ENCODE measurements at places on chromosomes 5 and 9.
A peak's percentile ranks its signal among the peaks of the same experiment; 100 is the strongest.

DNA sequence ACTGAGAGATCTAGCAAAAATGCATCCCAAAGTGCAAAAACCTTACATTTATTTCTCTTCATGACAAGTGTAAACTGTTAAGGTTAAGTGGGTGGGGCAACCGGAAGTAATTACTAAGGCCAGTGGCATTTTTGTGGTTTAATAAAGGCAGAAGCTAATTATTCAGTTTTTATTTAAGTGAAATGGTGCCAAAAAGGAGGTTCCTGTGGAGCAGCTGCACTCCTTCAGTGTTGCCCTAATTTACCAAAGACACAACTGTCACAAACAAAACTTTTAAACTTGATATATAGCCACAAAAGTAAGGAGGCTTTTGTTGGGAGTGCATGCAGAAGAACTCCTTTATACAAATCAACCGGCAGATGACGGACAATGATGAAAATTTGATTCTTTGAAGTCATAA lies 81.6 kb downstream of the NDUFS4 start:
- DNase-seq = no peak

DNA sequence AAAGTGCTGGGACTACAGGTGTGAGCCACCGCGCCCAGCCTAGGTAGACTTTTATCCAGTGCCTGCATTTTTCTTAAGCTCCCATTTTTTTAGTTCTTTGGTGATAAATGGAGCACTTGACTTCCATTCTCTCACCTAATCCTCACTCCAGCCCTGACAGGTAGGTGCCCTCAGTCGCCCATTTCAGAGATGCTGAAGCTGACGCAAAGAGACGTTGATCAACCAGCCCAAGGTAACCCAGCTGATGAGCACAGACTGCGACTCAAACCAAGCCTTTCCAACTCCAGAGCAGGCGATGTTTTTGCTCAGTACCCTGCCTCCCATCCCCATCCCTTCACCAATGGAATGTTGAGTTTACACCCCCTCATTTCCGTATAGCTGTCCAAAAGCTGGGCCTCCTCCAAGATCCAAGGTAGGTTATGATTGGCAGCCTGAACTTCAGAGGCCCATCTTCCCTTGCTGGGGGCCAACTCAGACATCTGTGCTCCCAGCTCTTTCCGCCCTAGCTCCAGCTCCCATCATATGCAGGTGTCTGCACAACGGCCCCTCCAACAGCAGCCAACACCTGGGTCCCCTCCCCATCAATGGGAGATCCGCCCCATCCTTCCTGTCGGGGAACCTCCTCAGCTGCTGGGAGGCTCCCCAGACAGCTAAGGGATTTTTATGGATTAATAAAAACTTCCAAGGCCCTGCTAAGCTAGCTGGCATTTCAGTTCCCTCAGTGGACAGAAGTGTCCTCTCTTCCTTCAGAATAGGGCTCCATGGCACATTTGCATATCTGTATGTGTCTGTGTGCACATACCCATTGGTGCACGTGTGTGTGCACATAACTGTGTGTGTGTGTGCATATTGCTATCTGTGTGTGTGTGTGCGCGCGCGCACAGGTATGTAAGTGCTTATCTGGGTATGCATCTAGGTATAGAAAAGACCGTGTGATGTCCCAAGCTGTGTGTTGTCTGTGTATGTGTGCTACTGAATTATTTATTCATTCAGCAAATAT lies 39.3 kb upstream of the VDAC1 start:
- no peak for DNase-seq

GRCh38 chr5:51159606-51160005 lies 223.6 kb upstream of the ISL1 start:
- no peak for DNase-seq

DNA sequence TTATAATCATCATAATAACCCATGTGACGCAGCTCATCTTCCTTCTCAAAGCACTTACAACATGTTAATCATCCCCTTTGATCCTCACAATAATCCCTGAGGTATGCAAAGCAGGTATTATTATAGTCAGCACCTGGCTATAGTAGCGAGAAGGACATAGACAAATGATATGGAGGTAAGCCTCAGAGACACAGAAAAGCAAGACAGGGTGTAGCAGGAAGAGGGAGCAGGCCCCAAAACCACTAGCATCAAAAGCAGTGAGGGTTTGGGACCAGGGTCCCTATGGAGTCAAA lies 139.2 kb upstream of the SLC30A5 start:
- no peak for DNase-seq

- peak; percentile 47 for DNase-seq
These were observed 267.7 kb downstream of the ADAMTS6 start for GRCh38 chr5:65213921-65214525.

DNA sequence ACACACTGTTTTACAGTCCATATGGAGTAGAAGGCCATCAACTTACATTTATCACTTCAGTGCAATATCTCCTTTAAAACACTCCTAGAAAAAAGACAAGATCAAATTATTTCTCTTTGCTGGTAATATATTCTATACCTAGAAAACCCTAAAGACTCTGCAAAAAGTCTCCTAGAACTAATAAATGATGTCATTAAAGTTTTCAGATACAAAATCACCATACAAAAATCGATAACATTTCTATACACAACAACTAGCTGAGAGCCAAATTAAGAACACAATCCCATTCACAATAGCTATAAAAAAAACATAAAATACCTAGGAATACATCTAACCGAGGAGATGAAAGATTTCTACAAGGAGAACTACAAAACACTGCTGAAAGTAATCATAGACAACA lies 300.3 kb downstream of the CETN3 start:
- DNase-seq = no peak

DNA sequence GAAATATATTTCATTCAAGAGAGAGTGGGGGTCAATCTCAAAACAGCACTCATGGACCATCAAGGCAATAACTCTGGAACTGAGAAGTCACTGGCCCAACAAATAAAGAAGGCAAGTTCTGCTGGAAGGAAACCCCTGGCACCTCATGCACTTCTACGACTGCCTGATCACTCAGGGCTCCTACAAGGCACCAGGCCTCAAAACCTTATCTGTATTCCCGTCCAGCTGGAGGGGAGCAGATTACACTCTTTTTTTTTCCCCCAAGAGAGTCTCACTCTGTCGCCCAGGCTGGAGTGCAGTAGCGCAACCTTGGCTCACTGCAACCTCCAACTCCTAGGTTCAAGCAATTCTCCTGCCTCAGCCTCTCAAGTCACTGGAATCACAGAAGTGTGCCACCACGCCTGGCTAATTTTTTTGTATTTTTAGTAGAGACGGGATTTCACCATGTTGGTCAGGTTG lies 49.9 kb downstream of the P4HA2 start:
- DNase-seq = no peak

GRCh38 chr9:89386797-89387196 lies 68.5 kb downstream of the SECISBP2 start:
- DNase-seq = no peak

- peak; percentile 72 for DNase-seq
These were observed 36.8 kb upstream of the NEK6 start for GRCh38 chr9:124220946-124221451.

- no peak for DNase-seq
These were observed 32.7 kb downstream of the MORN5 start for GRCh38 chr9:122192261-122192875.

- DNase-seq = no peak
These were observed 145.3 kb downstream of the HINT1 start for GRCh38 chr5:131019601-131020315.

GRCh38 chr5:115329475-115329874 lies 33.0 kb upstream of the CCDC112 start:
- no peak for DNase-seq

DNA sequence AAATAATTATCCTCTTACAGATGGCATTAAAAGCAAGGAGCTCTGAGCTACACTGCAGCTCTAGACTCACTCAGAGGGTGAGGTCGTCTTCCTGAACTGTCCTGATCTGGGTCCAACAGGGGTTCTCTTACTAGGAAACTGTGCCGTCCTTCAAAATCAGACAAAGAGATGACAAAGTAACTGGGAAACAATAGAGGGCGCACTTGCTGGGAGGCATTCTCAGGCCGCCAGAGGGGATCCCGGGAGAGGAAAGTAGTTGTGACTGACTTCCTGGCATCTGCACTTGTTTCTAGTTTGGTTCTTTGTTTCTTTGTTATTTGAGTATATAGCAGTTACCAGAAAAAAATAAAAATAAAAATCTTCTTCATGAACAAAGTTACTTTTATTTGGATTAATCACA lies 142.9 kb upstream of the MSX2 start:
- DNase-seq = peak; percentile 47

DNA sequence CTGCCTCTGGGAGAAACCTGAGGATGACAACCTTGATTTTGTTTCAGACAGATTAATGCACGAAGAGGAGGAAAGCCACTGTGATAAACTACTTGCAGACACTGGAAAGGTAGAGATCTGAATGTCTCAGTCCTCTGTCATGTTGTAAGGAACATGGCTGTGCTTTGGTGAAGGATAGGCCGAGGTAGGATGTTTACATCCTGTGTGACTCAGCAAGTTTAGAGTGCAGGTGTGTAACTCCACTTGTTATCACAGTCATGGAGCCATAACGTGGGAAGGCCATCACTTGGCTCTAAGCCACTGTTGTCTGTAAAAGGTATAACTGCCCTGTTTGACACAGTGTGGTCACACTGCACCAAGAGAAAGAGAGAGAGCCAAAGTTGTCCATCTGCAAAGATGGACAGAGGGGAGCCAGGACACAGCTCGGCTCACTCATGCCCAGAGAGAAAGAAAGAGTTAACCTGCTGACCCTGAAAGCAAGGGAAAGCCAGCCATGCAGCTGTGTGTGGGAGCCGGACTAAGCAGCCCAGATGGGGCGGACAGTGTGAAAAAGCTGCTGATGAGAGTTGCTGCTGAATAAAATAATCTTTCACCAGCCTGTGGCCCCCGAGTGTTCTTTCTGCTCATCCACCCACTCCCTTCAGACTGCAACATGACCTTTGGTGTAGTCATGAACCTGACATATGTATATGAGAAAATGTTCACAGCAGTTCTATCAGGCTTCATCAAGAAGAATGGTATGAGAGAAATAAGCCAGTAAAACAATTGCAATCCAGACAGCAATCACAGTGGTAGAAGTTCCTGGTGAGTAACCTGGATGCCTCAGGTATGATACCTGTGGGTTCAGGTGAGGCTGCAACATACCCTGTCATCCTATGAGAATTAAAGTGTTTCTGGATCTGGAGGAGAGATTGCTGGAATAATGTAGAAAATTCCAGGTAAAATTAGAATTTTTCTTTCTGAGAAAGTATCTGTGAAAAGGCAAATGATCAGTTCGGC lies 115.9 kb downstream of the TARS1 start:
- DNase-seq = peak; percentile 20

GRCh38 chr9:13382595-13382994 lies 103.1 kb upstream of the MPDZ start:
- no peak for DNase-seq

DNA sequence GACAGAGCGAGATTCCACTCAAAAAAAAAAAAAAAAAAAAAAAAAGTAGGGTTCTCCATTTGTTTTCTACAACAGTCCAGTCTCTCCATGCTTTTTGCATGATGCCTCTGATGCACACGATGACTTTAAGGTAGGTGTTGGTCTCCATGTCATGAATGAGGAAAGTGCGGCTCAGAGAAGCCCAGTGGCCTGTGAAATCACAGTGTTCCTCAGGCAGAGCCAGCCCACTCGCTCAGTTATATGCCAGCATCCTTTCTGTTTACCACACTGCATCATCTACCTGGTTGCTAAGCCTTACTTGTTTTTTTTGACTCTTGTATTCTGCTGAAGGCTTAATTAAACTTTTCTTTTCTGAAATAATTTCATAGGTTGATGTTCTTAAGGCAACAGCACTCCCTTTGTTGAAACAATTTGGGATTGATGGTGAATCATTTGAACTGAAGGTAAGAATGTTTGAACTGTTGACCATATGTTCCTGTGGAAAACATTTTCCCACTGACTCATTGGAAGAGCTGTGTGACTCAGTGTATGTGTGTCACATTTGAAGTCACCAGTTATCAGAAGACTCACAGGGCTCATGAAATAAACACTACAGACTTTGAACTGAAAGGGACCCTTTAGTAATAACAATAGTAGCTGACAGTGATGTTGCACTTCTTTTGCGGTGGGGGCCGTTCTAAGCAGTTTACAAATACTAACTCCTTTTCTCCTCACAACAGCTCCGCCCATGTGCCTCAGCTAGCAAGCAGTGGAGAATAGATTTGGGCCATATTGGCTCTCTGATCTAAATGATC lies 40.2 kb downstream of the RCL1 start:
- peak; percentile 97 for DNase-seq

DNA sequence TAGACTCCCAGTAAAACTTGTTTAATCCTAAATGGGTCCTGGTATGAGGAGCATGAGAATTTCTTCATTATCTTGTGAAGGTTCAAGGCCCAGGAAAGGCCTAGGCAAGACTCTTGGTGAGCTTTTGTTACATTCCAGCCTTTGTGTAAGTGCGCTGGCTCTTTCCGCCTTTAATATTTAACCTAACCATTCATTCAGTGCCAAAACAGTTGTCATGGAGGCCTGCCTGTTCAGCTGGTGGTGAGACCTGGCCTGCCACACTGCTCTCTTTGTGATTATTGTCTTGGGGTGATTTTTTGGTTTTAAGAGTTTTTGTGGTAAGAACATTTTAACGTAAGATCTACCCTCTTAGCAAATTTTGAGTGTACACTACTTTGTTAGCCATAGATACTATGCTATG lies 127.5 kb upstream of the WWC1 start:
- DNase-seq = peak; percentile 91

GRCh38 chr9:2220036-2220435 lies 204.9 kb downstream of the SMARCA2 start:
- no peak for DNase-seq

GRCh38 chr5:36638056-36638455 lies 31.6 kb downstream of the SLC1A3 start:
- peak; percentile 12 for DNase-seq

- DNase-seq = no peak
These were observed 417.0 kb upstream of the ADAMTSL1 start for GRCh38 chr9:18056993-18057369.

DNA sequence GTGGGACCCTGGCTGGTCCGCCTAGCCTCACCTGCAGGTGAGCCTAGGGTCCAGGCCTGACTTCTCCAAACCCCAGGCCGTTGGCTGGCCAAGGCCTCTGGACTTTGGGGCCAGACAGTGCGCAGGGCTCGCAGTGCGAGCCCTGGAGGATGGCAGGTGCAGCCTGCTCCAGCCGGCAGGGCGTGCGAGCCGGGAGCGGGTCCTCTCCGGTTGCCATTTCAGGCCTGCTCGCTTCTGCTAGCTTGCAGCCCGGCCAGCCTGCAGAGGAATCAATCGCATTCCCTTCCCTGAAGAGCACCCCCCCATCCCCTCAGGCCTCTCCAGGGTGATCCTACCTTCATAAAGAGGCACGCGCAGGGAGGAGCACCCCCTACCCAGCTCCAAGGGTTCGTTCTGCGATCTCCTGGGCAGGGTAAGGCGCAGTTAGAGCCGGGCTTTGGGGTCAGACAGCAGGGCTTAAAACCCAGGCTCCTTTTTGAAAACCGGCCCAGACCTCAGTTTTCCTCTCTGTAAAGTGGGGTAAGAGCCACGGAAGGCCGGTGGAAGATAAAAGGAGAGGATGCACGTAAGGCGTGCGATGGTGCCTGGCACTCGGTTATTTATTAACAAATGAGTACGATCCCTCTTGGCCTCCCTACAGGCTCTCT lies 6.2 kb downstream of the BARHL1 start:
- DNase-seq = no peak

- DNase-seq = peak; percentile 70
These were observed 7.9 kb downstream of the NRARP start for GRCh38 chr9:137294091-137294680.

- no peak for DNase-seq
These were observed 8.8 kb upstream of the BOD1 start for GRCh38 chr5:173625261-173625660.

Data from kidney tubule cell (primary cell).